Stimulated activated CD4-positive, alpha-beta T cell treated with anti-CD3 and anti-CD28 coated beads, Interleukin-15, amount 100 ng/mL, for 1 hour (primary cell): ENCODE measurements at places on chromosomes 6 and 20.

DNA sequence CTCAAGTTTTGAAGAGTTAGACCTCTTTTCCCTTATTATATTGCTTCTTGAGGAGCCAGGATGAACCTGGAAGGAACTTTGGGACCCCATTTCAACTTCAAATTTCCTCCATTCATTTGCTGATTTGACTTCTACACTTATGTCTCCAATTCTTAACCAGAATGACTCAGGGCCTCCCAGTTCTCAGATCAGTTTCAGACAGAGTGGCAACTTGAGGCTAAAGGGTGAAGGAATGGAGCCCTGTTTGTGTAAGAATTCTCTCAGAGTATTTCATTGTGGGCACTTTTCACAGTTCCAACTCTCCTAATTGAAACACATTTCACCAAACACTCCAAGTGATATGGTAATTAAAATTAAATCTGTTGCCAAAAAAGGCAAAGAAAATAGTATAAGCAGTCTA, 109.0 kb upstream of the FLRT3 start:
- no peak for DNase-seq

- DNase-seq, result no peak
Observed at GRCh38 chr20:60541991-60542390, 583.8 kb downstream of the CDH26 start.

DNA sequence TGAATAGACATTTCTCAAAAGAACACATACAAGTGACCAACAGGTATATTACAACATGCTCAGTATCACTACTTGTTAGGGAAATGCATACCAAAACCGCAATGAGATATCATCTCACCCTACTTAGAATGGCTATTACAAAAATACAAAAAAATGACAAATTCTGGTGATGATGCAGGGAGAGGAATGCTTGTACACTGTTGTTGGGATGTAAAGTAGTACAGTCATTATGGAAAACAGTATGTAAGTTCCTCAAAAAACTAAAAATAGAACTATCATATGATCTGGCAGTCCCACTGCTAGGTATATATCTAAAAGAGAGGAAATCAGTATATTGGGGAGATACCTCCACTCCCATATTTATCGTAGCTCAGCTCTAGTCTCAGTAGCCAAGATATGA, 10.9 kb upstream of the SLC17A5 start:
- no peak for DNase-seq

DNA sequence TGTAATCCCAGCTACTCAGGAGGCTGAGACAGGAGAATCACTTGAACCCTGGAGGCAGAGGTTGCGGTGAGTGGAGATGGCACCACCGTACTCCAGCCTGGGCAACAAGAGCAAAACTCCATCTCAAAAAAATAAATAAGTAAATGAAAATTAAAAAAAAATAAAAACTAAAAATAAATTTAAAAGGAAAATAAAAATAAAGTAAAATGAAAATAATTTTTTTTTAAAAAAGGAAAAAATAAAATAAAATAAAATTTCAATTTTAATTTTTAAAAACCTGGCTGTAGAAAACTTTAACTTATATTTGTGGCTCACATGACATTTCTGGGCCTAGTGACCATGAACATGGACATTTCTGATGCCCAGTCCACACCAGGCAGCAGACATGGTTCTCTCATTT, 16.1 kb downstream of the HCK start:
- no peak for DNase-seq

- no peak for DNase-seq
Observed at GRCh38 chr20:23228912-23229311, 121.7 kb upstream of the NXT1 start.

DNA sequence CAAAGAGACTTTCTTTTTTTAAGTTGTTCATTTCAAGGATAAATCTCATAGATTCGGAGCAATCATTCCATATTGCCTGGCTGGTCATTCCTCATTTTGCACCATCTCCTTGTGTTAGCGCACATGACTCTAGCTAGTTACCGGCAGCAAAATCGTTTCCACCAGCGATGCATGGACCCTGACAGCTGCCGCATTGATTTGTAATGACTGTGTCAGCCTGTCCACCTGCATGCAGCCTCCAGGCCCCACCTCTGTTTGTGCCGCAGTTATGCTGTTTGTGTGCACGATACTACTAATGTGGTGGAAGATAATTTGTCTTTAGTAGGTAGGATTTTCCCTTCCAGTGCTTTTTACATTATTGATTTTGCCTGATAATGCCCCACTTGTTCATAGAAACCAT, 164.0 kb downstream of the TBC1D7 start:
- no peak for DNase-seq

GRCh38 chr6:90044182-90044832, 150.0 kb downstream of the GJA10 start:
- DNase-seq, result no peak

DNA sequence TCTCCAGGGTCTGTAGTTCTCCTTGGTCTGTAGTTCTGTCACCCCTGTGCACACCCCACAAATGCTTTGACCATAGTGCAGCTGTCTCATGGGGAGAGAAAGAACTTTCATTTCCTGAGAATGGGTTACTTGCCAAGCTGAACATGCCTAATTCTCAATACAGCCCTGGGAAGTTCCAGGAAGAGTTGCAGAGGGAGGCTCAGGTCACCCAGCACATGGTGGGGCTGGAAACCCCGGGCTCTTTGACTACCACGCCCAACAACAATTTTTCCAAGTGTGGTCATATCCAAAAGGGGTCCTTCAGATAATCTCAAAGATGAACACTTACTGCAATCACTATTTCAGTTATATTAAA, 2.2 kb upstream of the PTPRA start:
- DNase-seq, result no peak

GRCh38 chr6:133359256-133359655, 118.1 kb downstream of the EYA4 start:
- no peak for DNase-seq
